NCI-H1417 treated with DMSO at 0.1 percent for 48 hours (cell line): ENCODE measurements at places on chromosomes 12 and 14.

DNA sequence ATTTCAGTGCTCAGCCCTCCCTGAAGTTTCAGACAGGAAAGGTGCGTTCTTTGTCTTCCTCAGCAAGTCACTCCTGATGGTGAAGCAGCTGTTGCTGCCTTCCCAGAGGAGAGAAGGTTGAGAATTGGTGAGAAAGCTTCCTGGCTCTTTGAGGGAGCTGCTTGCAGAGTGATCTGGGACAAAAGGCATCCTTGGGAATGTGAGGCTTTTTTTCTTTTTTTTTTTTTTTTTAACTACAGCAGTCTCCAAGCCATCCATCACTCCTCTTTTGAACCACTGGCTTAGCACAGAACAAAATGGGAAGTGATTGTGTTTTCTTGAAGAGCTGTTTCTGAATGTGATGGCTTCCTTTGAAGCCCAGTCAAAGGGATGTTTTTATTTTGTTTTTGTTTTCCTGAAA lies 120.4 kb upstream of the LRIG3 start:
- DNase-seq, result no peak

DNA sequence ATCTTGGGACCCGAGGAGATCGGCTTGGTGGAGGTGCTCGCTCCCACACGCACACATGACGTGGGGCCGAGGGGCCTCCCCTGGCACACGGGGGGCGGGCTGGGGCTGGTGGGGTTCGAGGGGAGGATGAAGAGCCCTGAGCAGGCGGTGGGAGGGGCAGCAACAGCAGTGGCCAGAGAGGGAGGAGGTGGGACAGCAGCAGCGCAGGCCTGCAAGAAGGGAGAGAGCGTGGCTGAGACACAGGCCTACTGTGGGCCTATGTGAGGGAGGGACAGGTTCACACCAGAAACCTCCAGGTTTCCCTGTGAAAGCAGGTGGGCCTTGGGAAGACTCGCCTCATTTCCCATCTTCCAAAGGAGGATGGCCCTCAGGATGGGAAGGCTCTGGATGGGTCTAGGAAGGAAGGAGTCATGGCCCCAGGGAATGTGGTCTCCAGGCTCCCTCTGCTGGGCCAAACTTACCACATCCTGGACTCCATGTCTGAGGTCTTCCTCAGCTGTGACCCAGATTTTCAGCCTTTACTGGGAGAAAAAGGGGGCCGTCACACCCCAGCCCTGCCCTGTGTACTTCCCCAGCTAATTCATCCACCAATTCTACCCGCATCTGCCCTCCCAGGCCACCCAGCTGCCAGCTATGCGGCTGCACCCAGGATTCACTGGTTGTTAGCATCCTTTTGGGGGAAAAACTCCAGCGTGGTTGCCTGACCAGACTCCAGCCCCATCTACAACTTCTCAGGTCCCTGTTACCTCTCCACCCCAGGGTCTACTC lies 2.8 kb downstream of the PIANP start:
- no peak for DNase-seq

- no peak for DNase-seq
Observed at GRCh38 chr14:93186466-93186865, 1.3 kb downstream of the LYSET start.

DNA sequence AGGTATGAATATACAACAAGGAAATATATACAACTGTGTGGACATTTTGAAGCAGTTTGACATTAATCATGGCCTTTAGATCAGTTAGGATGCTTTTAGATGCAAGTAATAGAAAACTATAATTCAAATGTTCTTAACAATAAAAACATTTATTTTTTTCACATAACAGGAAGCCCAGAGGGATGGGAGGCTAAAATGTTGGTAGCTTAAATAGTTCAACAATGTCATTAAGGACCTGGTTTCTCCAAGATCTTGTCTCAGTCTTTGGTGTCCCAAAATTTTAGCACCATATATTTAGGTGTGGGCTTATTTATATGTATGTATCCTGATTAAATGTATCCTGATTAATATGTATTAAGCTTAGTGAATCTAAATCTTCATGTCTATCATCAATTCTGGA lies 292.4 kb downstream of the NUAK1 start:
- DNase-seq, result no peak

GRCh38 chr12:76784600-76785051 lies 20.7 kb downstream of the ZDHHC17 start:
- DNase-seq, result no peak

GRCh38 chr14:59253527-59253926 lies 65.1 kb downstream of the DAAM1 start:
- no peak for DNase-seq

- peak; percentile 79 for DNase-seq
Observed at GRCh38 chr12:102950107-102950949, 7.1 kb upstream of the ASCL1 start.

GRCh38 chr14:96189281-96189711 lies 15.3 kb upstream of the BDKRB2 start:
- DNase-seq, result no peak

DNA sequence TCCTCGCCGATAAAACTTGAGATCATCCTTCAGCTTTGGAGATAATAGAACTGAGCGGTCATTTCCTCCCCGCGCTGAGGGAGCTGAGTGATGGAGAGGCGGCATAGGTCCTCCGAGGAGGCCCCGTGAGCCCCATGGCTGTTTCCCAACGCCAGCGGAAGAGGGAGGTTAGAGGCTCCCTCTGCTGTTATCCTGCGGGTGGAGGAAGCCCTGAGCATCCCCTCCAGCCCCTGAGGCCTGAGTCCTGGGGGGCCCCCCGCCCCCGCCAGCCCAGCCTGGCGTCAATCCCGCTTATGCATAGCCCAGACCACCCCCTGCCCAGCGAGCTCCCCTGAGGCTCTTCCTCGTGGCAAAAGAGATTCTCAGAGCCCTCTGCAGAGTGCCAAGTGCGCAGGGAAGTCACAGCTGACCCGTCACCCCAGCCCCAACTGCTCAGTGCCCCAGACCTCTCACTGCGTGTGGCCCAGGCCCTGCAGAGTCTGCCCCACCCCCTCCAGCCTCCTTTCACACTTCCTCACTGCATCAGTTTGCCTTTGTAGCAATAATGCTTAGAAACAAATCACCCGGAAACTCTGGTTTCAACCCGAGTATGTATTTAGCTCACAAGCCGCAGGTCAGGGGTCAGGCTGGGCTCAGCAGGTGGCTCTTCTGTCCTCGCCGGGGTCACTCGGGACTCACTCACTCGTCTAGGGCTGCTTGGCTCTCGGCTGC lies 44.7 kb upstream of the GALNT9 start:
- no peak for DNase-seq

DNA sequence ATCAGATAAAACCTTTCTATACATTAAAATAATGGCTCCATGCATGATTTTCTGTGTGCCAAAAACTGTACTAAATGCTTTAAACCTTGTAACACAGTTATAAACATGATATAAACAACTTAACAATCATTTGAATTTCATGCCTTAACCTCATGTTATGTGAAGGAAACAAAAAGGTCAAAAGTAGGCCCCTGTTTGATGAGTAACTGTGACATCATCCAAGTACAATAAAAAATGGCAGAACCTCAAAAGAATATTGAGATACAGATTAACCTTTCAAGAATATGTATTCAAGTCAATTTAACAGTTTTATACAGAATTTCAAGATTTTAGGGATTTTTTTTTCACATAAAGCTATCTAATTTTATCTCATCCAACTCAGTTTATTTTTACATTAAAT lies 310.7 kb upstream of the DCN start:
- no peak for DNase-seq

DNA sequence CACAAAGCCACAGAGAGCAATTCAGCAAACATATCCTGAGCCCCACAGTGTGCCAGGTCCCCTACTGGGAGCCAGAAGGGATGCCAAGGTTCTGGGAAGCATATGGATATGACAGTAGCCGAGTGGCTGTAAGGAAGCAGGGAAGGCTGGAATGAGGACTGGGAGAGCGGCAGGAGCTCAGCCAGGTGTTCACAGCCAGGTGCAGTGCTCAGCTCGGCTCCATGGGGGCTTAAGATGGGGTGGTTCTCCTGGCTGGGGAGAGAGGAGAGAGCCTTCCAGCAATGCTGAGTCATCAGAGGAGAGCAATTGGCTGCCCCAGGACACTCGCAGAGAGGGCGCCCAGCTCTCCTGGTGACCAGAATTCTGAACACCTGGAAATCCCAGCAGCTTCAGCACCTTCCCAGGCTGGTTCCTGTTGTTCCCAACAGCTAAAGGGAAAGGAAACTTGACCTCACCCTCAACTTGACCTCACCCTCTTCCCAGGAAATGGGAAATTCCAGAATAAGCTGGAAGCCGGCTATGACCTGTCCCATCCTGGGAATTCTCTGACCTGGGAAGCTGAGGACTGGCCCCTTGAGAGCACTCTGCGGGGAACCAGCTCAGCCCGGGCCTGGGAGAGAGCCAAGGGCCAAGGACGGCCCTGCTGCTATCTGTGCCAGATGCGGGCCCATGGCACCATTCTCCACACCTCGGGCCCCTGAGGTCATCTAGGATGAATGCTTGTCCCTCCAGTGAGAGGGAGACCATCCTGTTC lies 34.6 kb downstream of the SLC6A12 start:
- DNase-seq, result no peak

DNA sequence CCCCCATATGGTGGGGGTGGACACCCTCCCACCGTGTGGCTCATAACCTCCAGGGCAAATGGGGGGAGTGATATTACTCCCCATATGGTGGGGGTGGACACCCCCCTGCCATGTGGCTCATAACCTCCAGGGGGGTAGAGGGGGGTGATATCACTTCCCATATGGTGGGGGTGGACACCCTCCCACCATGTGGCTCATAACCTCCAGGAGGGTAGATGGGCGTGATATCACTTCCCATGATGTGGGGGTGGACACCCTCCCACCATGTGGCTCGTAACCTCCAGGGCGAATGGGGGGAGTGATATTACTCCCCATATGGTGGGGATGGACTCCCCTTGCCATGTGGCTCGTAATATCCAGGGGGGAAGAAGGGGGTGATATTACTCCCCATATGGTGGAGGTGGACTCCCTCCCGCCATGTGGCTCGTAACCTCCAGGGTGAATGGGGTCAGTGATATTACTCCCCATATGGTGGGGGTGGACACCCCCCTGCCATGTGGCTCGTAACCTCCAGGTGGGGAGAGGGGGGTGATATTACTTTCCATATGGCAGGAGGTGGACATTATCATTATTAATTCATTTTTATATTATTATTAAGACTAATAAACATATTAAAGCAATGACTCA lies 51.2 kb upstream of the OXA1L start:
- no peak for DNase-seq

GRCh38 chr12:120571299-120571698 lies 9.9 kb downstream of the POP5 start:
- DNase-seq, result no peak
